ENCODE measurements at places on chromosomes 4 and X. TPM values are rescaled to one million over a fixed set of nuclear protein-coding genes. Genes with fewer than 3 reads are reported as not detected.

DNA sequence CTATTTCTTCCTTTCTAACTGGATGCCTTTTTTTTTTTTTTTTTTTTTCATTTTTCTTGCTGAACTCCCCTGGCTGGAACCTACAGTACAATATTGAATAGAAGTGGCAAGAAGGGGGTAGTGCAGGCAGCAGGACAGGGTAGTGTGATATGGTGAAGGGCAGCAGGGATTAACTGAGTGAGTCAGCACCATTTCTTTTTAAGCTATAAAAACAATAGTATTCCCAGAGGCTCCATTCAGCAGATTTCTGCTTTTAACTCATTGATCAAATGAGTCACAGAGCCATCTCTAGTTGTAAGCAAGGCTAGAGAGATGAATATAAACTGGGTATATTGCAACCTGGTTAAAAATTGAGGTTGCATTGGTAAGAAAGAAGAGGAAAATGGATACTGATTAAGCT lies 53.6 kb upstream of the SETD7 start:
- no peak for DNase-seq

GRCh38 chrX:22666441-22666840 lies 333.3 kb upstream of the DDX53 start:
- no peak for DNase-seq

The RIPPLY1 gene
- not detected for total RNA-seq

- DNase-seq, result no peak
Measured at GRCh38 chr4:48780865-48781214, 761 bp upstream of the FRYL start.

GRCh38 chr4:153684182-153684970 lies at the start of gene TLR2:
Gene TLR2 (plus strand): TSS chr4:153684280. CDS start chr4:153702908, 18,628 bp downstream.
- DNase-seq, result peak; percentile 90

DNA sequence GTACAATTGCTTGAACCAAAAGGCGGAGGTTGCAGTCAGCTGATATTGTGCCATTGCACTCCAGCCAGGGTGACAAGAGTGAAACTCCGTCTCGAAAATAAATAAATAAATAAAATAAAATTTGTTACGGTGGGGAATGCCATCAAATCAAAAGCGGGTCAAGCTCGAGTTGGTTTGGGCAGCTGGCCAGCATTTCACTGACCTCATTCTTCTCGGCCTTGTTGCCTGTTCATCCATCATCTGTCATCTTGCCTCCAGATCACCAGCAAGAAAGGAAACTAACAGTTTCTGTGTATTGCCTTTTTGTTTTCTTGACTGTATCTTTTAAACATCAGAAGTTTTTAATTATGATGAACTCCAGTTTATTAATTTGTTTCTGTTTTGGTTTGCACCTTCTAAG lies 31.5 kb upstream of the KLHL2 start:
- no peak for DNase-seq

DNA sequence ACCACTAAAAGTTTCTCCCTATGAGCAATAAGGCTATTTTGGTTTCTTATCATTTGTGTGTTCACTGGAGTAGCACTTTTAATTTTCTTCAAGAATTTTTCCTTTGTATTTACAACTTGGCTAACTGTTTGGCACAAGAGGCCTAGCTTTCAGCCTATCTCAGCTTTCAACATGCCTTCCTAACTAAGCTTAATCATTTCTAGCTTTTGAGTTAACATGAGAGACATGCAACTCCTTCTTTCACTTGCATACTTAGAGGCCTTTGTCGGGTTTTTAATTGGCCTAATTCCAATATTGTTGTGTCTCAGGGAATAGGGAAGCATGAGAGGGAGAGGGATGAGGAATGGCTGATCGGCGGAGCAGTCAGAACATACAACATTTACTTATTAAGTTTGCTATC lies 349.8 kb downstream of the OPHN1 start:
- no peak for DNase-seq

DNA sequence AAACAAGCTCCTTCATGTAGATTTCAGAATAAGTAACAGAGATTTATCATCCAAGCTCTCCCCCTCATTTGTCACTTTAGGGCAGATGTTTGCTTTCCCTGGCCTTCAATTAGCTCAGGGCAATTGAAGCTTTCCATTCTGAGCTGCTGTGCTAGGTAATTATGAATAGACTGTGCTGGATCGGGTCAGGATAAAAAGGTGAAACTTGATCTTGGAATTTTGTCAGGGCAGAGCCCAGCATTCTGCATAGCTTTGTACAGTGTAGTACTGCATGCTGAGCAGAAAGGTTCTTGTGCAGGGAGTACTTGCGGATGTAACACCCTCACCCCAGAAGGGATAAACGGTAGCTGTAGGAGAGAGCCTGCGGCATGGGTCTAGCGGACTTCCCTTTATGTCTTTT lies 64.0 kb upstream of the CLDN34 start:
- DNase-seq, result no peak

DNA sequence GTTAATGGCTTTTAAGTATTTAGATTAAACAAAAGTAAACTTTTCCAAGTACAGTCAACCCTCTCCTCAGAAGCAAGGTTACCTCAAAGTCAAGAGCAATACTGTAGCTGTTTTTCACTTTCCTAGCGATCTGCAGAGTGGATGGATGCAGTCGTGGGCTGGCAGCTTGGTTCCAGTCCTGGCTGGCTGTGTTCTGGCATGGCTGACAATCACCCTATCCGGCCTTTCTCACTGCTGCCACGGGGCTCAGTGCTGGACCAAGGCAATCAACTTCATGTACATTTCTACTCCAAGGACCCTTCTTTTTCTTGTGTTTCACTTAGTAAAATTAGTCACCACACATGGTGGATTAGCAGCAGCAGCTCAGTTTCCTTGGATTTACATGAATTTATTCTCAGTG lies 208.3 kb downstream of the GABRB1 start:
- DNase-seq, result no peak

The DGAT2L6 gene
- total RNA-seq, result not detected
